ENCODE measurements at places on chromosomes 3 and 15. TPM values are rescaled to one million over a fixed set of nuclear protein-coding genes. Genes with fewer than 3 reads are reported as not detected.

Gene TRAIP
- 2.8 TPM for total RNA-seq

GRCh38 chr15:40769274-40770146, at the start of gene C15orf62:
Gene C15orf62, plus strand, starts transcription at chr15:40769980. Its CDS starts 516 bp downstream, at chr15:40770496.
- peak; percentile 93 for DNase-seq

GRCh38 chr3:169058681-169059080, 604.8 kb downstream of the MECOM start:
- DNase-seq = no peak

DNA sequence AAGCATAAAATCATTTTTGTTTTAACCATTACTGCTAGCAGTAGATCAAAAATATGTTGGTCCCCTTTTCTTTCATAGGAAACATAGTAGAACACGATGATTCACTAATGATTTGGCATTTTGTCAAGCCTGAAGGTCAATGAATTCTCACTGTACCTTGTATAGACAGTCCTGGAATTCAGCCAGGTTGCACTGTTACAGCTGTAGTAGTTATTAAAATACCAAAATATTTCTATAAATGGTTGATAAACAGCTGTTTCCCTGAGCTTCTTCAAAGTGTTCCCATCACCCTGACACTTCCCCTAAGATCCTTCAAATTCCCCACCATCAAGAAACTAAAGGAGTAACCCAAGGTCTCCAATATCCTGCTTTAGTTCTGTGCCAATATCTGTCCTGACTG, 200.9 kb downstream of the ATP8B4 start:
- peak; percentile 7 for DNase-seq

DNA sequence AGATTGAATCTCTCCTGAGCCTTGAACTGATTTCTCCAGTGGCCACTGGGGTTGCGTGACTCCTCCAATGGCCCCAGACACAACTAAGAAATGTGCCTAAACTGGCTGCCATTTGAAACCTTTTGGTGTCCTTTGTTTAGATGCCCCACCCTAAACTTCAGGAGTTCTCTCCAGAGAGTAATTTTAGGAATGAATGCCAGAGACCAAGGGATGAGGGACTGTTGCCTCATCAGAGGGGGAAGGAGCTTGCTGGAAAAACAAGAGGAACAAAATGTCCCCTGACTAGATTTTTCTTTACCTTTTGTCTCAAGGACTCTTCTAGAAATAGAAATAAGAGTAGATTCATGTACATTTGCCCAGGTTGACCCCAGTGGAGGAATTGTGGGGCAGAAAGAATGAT, 8.1 kb upstream of the ADPRH start:
- no peak for DNase-seq
